Right cardiac atrium (tissue), 5 donors: ENCODE measurements at places on chromosomes 7 and 10.

DNA sequence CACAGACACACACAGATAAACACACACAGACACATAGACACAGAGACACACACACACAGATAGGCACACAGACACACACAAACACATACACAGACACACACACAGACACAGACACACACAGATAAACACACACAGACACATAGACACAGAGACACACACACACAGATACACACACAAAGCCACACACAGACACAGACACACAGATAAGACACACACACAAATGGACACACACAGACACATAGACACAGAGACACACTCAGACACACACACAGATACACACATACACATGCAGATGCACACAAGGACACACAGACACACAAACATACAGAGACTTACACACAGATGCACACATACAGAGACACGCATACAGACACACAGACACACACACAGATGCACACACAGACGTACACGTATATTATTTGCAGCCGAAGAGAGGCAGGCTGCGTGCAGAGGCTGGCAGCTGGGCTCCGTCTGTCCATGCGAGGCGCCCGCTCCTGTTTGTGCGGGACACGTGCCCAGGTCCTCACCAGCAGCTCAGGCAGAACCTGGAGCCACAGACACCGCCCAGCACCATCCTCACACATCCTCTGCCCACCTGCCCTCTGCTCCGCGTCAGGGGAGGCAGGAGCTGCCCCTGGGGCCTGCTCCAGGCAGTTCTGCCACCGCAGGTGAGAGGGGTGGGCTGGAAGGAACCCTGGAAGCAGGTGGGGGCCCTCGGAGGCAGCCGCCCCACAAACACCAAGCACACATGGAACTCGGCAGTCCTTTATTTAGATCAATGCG, 1.2 kb downstream of the CALML5 start:
- peak; percentile 9 for DNase-seq

GRCh38 chr10:120069700-120070099, 177.2 kb downstream of the SEC23IP start:
- DNase-seq = no peak

DNA sequence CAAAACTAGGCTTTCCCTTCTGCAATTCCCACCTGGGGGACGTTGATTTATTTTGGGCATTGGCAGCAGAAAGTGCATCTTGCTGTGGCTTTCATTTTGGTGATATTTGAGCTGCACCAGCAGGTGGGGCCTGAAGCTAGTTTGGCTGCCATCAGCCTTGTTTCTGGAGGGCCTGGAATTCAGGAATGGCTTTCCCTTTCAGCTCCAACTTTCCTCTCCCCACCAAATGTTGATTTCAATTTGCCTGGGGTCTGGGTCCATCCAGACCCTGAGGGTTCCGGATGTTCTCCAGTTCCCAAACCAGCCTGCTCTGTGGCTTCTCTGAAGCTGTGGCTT, 640.4 kb downstream of the TYW1 start:
- DNase-seq = no peak

GRCh38 chr10:29713450-29713849, 78.7 kb upstream of the SVIL start:
- DNase-seq = no peak

- DNase-seq = no peak
Measured at GRCh38 chr7:135509589-135509838, 388 bp downstream of the CNOT4 start.

- DNase-seq = peak; percentile 31
Measured at GRCh38 chr10:66941491-66941890, 15.7 kb downstream of the LRRTM3 start.

GRCh38 chr7:124570558-124570957, 195.0 kb downstream of the GPR37 start:
- no peak for DNase-seq

DNA sequence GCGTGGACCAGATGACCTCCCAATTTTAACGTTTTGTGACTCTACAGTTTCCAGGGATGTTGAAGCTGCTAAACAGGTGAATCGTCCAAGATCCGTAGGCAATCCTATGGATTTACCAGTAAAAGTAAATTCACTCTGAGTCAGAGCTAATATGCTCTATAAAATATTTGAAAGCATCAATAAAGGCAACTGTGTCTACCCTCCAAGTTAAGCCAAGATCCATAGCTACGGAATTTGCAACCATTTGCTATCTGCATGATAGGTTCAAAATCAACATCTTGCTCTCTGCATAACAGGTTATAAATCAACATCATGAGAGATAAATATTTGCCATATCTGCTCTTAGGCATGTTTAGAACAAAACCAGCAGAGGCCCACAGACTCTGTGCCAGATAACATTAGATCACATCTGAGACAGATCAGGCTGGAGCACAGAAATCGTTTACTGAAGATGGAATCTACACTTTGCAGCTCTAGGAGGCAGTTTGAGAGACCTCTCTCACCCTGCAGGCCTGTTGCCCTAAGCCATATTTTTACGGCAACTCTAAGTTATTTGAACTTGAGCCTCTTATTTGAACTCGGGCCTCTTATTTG, 80.7 kb upstream of the PDCD4 start:
- no peak for DNase-seq

DNA sequence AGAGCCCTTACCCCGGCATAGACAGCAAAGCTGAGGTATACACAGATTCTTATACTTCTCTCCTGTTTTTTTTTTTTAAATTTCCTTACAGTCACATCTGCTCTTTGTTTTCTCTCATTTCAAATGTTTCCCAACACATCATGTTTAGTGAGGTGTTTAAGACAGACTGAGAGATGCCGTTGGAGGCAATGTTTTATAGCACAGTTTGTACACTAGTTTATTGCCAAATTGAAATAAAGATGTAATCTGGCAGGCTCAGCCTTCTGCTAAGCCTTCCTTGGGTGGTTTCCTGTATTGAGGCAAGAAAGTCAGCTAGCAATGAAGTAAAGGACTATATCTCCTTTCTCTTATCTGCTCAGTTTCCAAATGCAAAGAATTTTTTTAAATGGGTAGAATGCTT, 393.4 kb downstream of the SORCS1 start:
- no peak for DNase-seq

- DNase-seq = no peak
Measured at GRCh38 chr10:72539137-72539536, 86.7 kb downstream of the MICU1 start.

- DNase-seq = no peak
Measured at GRCh38 chr7:116356333-116356965, 143.1 kb upstream of the CAV2 start.

DNA sequence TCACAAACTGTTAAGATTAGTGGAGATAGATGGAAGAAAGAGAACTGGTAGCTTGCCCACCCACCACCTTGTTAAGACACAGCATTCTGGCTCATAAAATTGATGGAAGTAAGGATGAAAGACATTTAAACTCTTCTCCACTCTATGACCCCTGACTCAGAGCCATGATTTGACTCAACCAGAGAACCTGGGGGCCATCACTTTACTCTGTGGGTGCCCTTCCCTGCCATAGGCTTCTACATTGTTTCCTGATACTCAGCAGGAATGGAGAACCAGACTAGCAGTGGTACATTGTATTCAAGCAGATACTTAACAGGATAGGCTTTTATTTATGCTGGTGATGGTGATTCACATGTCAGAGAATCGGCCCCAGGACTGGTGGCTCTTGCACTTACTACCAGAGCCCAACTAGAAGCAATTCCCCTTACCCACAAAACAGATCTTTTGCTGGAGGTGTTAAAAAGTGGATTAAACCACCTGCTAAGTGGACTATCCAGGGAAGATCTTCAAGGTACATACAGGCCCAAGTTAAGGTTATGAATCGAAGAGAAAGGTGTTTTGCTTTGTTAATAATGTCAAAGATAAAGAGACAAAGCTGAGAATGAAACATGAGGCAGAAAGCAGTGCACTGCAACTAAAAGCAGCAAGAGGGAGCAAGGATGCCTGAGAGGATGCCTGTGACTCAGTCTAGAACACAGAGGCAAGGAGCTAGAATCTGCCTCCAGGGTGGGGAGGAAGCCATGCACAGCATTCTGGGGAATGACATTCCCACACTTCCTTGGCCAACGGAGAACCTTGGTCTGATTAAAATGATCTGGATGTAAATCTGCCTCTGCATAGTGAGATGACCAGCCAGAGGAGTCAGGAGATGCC, 36.0 kb upstream of the GLI3 start:
- no peak for DNase-seq

- DNase-seq = no peak
Measured at GRCh38 chr10:77111611-77112550, 525.7 kb downstream of the KCNMA1 start.

DNA sequence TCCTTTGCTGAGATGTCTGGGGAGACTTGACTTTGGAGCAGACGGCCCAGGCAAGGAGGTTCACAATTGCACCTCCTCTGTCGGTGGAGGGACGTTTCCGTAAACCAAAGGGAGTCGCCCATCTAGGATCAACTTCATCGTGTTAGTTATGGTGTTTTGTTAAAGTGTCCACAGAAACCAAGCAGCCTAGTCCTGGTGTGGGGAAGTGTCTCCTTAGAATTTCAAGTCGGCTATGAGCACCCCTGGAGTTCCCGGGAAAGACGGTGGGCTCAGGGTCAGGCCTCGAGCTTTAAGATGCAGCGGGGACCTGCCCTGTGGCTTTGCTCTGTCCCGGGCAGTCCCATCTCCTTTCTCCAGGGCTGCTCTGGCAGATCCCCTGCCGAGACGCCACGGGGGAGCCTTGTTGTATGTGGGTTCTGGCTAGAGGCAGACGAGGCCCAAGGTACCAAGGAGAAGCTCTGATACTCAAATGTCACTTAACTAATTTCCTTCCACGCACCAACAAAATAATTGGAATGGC, 319.2 kb downstream of the ADARB2 start:
- no peak for DNase-seq

GRCh38 chr7:16765436-16765859, 11.9 kb downstream of the TSPAN13 start:
- no peak for DNase-seq

- no peak for DNase-seq
Measured at GRCh38 chr7:99326408-99326782, 697 bp downstream of the ARPC1A start.

GRCh38 chr10:16986082-16986405, 143.6 kb downstream of the CUBN start:
- no peak for DNase-seq

GRCh38 chr7:86904949-86905834, 154.3 kb downstream of the ELAPOR2 start:
- peak; percentile 26 for DNase-seq

DNA sequence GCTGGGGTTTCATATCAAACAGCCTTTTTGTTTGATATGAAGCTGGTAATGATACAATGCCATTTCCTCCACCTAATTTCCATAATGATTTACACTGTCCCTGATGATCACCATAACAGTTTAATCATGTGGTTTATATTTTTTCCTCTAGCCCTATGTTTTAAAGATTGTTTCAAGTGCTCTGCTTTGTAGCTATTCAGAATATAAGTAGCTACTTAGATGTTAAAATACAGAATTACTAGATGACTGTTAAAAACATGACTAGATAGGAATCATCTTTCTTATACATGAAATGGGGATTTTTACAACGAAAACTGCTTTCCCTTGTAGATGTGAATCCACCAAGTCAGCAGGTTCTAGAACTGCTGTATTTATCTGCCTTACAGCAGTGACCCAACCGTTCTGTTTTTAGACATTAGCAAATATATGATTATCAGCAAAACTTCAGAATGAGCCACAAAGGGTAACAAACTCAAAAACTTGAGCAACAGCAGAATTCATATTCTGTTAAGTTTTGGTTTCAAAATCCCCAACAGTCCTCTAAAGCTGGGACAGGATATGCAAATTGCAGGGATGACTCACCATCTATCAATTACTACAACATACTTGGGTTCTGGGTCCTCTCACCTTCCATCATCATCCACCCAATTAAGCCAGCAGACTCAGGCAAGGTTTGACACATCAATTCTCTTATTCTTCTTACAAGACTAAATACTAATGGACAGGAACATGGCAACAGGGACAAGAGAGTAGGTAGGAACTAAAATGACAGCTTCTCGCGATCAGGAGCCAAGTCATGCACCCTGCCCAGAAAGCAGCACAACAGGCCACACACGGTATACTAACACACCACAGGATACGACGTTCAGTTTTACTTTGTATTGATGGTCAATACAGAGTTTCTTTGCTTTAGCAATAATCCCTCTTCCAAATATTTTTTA, 83.9 kb downstream of the PIP4K2A start:
- DNase-seq = no peak
